Astrocyte (in vitro differentiated cells and primary cell): ENCODE measurements at places on chromosomes 13 and 19. TPM values are rescaled to one million over a fixed set of nuclear protein-coding genes. Genes with fewer than 3 reads are reported as not detected.

Gene ZFP14
- 3.2 and 3.4 TPM in 2 replicates for total RNA-seq

Gene CD33
- not detected in 2 replicates for total RNA-seq

Gene ZNF135
- 1.5 and 1.7 TPM in 2 replicates for total RNA-seq

Gene RFPL4A
- 0.43 TPM in 1 of 2 replicates, not detected in the other for total RNA-seq

Gene TUBB4A
- total RNA-seq = 0.75 and 1.7 TPM in 2 replicates

Gene FXYD3
- not detected in 2 replicates for total RNA-seq

Gene NKPD1
- total RNA-seq = not detected in 2 replicates

Gene TBXA2R
- 0.31 and 0.39 TPM in 2 replicates for total RNA-seq

Gene RHPN2
- total RNA-seq = 11.4 and 12.6 TPM in 2 replicates

Gene UQCRFS1
- 30.3 and 33.1 TPM in 2 replicates for total RNA-seq

Gene REX1BD
- 47.4 and 54.6 TPM in 2 replicates for total RNA-seq

Gene EPSTI1
- total RNA-seq = 96.0 and 117 TPM in 2 replicates

Gene ZNF562
- total RNA-seq = 21.7 and 26.2 TPM in 2 replicates

Gene SHISA2
- total RNA-seq = 5.5 and 6.0 TPM in 2 replicates

GRCh38 chr19:10389863-10390262, 9.5 kb upstream of the TYK2 start:
- DNase-seq = no peak

- no peak for DNase-seq
Observed at GRCh38 chr13:96797136-96797535, 197.1 kb downstream of the OXGR1 start.

- no peak for DNase-seq
Observed at GRCh38 chr19:44580366-44580895, 32.9 kb upstream of the IGSF23 start.

DNA sequence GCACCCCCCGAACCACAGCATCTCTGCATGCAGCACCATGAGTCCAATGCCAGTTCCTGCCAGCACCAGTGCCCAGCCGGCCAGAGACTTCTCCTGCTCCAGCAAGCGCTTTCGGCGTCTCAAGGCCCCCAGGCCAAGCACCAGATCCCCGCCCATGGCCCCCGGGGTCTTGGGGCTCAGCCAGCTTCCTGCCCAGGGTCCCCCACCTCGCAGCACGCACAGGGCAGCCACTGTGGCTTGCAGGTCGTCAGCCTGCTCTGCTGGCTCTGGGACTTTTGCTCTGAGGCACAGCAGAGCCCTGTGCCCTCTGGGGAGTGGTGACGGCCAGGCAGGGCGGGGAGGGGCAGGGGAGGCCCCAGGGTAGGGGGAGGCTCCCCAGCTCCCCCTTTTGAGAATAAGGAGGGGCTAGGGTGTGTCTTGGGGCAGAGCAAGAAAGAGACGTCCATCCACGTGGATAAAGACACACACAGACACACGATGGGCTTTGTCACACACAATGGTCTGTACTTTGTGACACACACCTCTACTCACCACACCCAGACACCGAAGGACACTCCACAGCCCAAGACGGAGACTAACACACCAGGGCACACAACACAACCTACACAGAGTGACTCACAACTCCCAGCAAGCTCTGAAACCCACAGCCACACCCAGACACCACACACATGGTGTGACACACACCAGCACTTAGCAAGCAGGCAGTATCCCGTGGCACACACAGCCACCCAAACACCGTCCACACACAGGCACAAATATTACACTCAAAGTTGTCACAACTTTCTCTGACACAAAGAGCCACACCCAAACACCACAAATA, at the start of gene KCNN4:
Gene KCNN4 (minus strand): TSS at position 268 of the 820 bp plus-strand sequence. CDS start 112 bp downstream, at position 156.
- peak; percentile 91 for DNase-seq

DNA sequence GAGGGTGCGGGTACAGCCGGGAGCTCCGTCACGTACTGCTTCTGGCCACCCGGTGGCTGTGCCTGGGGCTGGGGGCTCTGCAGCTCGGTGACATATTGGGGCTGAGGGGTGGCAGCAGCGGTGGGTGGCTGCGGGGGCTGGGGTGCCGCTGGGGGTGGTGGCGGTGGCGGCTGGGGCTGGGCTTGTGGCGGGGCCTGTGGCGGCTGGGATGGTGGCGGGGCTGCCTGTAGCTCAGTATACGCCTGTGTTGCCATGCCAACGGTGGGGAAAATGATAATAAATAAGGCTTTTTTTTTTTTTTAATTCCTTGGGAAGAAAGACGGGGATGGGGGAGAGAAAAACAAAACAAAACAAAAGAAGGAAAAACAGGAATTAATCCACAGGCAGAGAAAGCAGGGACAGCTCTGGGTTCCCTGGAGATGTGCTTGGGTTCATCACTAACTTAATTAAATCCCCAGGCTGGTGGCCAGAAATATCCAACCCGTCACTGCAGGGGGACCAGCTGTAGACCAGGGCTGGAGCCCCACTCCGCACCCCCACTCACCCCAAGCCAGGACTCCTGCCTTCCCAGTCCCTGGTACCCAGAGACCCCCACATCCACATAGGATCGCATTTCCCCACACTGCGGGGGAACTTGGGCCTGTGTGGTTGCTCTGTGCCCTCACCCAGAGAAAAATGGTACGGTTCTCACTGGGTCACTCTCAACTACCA, 12.4 kb downstream of the RFX1 start:
- no peak for DNase-seq

- DNase-seq = no peak
Observed at GRCh38 chr13:112106478-112107141, 39.7 kb downstream of the SOX1 start.

DNA sequence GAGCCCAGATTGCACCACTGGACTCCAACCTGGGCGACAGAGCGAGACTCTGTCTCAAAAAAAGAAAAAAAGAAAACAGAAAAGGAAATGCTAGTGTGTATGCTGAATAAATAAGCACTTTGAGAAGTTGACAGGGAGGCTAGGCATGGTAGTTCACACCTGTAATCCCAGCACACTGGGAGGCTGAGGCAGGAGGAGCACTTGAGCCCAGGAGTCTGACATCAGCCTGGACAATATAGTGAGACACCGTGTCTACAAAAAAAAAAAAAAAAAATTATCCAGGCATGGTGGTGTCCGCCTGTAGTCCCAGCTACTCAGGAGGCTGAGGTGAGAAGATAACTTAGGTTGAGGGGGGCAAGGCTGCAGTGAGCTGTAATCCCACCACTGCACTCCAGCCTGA, 19.1 kb upstream of the LDLR start:
- no peak for DNase-seq

DNA sequence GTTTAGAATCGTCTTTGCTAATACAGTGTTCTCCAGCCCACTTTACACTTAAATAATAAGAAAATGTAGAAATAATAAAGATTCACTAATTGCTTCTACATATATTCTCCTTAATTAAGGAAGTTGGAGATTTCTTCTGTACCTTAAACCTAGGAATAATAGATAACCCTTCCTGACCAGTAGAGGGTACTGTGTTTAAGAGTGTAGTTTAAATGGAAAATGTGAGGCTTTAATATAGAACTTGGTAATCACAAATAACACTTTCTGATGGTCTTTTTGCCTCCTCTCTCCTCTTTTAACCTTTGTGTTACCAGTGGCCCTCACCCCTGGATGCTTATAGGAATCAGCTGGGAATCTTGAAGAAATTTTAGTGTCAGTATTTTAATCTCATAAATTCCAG, 20.7 kb downstream of the POMP start:
- no peak for DNase-seq

DNA sequence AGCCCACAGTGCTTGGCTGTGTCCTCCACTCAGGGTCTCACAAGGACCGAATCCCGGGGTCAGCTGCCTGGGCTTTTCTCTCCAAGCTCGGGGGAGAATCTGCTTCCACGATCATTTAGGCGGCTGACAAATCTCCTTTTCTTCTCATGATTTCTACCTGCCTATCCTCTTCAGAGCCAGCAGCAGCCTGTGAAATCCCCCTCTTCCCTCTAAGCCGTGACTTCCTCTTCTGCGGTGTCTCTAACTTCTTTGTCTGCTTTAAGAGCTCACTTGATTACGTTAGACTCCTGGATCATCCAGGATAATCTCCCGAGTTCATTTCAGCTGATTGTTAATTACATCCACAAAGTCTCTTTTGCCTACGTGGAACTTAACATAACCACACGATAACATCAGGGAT, 22.5 kb upstream of the ZNF845 start:
- no peak for DNase-seq

GRCh38 chr13:89827552-89827951, 1519.9 kb upstream of the MIR17HG start:
- no peak for DNase-seq

GRCh38 chr13:84187626-84188025, 305.4 kb upstream of the SLITRK1 start:
- DNase-seq = no peak

DNA sequence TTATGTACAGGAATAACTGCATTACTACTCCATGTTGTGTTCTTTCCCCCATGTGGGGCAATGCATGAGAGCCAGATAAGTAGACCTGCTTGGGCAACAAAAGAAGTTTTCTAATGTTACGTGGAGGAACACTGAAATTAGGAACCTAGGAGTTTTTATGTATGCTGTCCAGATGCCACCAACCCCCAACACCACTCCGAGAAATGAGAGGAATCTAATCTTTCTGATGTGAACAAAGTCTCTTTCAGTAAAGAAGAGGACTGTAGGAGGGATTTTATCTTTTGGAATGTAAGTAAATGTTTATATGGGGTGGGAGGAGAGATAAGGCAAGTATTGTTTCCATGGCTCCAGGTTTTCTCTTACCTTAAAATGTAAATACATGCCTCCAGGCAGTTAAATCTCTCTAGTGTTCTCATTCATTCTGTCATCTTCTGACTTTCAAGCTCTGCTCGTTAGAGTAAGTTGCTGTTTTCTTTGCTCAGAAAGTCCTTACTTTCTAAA, 820.6 kb downstream of the PCDH17 start:
- DNase-seq = peak; percentile 53

DNA sequence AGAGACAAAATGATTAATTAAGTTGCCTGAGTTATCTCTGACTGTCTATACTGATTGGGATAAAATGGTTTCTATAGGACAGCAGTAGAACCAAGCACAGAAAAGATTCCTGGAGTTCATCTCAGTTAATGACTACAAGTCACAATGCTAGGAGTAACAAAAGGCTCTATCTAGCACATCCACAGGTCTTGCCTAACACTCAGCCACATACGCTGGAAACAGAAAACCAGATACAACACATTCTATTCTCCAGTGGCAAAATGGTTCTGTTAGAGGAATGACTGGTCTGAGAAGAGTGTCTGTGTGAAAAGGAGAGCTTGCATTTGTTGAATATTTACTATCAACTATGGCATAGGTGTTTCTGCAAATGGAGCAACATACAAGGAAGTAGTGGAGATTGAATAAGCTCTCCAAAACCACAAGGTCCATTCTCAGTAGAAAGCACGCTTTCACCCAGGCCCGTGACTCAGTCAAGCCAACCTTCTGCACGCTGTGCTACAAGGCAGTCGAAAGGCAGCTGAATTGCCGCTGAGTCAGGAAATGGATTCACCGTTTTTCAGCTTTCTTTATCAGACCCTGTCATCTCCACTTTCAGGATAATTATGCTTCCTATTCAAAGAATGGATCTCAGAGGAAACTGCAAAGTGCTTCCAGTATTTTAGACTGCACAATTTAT, 761.5 kb downstream of the EFNB2 start:
- DNase-seq = peak; percentile 96

GRCh38 chr13:35411059-35411744, 65.3 kb downstream of the MAB21L1 start:
- no peak for DNase-seq

- peak; percentile 82 for DNase-seq
Observed at GRCh38 chr19:33804021-33804799, 7.5 kb downstream of the KCTD15 start.

DNA sequence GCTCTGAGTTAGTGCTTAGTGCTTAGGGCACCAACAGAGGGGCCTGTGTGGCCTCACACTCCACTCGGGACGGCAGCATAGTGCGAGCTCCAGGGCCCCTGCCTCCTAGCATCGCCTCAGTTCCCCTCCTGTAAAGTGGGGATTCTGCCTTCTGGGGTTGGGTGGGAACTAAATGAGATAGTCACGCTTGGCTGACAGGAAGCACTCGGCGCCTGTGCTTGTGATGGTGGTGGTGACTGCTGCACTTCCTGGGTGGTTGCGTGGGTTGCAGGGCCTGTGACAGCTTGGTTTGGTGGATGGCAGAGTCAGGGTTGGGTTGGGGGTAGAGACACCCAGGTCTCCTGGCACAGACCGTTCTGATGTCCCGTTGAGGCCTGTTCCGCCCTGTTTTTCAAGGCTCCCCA, 7.7 kb downstream of the PLEKHF1 start:
- DNase-seq = no peak

GRCh38 chr13:41065078-41065477, 3.8 kb downstream of the WBP4 start:
- peak; percentile 72 for DNase-seq

DNA sequence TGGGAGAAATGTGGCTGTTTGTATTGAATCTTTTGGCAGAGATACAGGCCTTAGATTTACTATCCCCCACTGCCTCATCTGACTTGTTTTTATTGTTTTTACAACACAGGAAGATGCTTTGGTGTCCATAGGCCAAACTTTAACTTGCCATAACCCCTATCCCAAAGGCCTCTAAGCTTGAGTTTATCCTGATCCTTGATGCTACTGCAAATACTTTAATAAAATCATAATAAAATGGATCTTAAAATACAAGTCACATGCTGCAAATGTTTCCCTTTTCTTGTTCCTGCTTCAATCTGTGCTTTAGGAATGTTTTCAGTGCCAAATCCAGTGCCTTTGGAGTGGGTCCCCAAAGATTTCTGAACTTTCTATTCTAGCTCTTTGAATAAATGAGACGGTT, 770.6 kb downstream of the DACH1 start:
- DNase-seq = no peak

- DNase-seq = no peak
Observed at GRCh38 chr13:51996641-51997040, 14.6 kb downstream of the ATP7B start.

GRCh38 chr19:15402411-15403150, 16.2 kb downstream of the AKAP8L start:
- no peak for DNase-seq

DNA sequence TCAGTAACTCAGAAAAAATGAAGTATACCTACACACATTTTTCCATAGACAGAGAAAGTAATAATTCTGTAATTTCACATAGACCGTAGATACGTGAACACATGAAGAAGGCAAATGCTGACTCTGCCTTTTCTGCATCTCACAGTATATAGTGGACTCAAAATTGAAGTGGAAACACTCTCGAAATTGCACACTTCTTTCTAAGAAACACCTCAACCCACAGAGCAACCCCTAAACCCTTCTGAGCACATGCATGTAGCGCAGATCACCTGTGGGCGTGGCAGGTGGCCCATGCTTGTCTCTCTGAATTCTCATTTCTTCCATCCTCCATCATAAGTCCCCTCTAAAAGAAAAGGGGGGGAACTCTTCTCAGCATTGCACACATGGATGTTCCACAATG, 34.7 kb downstream of the COL4A1 start:
- no peak for DNase-seq

DNA sequence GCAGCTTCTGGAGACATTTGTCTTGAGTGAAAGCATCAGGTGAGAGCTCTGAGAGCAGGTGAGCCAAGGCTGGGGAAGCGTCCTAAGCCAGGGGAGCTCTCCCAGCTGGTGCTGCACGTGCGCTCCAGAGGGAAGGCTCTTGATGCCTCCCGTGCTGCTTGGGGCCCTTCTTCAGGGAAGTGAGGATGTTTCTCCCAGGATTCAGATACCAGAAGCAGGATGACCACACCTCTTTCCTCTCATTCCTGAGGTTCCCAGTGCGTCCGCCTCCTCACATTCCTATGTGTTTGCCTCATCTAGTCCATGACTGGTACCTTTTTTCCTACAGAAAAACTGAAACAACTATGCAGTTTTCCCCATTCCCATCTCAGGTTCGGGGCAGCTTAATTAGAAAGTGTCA, 231.0 kb upstream of the IRS2 start:
- DNase-seq = peak; percentile 96
